HuH-7 (cell line): ENCODE measurements at places on chromosomes 1 and 21.

DNA sequence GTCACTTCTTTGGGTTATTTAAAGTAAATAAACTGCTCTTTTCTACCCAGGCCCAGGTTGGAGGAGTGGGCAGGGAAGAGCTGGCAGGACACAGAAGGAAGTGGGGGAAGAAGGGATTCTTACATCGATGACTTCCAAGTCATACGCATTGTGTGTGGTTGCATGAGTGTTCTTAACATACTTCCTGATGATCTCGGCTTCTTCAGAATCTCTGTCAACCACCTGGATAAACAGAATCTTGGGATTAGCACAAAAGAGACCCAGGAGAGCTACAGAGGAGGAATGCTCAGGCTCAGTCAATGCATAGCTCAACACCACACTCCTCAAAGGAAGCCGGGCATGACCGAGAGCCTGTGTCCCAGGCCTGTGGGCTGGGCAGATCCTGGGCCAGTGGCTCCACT, 42.1 kb downstream of the PARP1 start:
- DNase-seq: no peak

DNA sequence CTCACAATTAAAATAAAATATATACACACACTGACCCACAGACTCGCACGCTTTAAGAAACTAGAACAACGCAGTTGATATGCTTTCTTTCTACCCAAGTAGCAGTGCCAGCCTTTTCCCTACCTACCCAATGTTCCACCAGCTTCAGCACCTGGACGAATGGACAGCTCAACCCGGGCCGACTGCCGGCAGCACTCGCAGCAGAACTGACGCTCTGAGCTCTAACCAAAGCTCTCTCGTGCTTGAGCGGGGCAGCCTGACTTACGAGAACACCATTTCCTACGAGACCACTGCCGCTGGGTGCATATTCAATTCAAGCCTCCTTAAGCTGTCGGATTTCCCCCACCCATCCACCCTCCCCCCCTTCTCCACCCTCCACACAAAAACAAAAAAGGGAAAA, 127.4 kb upstream of the DPYD start:
- DNase-seq: peak; percentile 75

DNA sequence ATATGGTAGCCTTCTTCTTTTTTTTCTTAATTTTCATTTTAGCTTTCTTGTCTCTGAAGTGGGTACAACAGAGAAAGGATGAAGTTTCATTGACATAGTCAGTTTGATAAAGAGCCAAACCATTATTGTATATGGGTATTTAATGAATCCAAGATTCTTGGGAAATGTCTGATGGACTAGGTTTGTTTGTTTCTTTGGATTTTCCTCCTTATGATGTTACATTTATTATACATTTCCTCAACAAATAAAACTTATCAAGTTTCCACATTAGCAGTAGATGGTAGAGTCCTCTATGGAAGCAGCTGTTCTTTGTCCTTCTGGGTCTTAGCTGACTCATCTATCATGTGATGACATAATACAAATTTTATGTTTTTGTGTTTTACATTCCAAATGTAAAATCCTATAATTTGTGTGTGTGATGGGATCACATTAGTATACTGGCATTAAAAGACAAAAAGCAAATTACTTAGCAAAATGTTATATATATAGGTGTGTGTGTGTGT, 6.0 kb downstream of the COL24A1 start:
- DNase-seq: no peak

DNA sequence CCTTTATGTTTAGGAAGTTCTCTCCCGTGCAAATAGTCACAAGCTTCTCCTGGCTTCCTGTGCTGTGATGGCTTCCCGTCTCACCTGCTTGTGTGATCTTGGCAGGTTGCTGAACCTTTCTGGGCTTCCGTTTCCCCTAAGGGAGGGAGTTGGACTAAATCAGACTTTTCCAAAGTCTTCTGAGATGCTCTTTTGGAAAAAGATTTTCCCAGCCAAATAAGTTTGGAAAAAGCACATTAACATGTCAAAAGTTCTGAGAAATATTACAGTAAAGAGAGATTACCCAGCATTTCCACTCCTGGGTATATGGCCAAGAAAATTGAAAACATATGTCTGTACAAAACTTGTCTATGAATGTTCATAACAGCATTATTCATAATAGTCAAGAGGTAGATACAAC, 36.0 kb upstream of the TENT5C start:
- DNase-seq: no peak

GRCh38 chr1:160451119-160451858, 50.9 kb downstream of the VANGL2 start:
- no peak for DNase-seq

GRCh38 chr1:110059133-110059863, 11.2 kb downstream of the ALX3 start:
- no peak for DNase-seq

DNA sequence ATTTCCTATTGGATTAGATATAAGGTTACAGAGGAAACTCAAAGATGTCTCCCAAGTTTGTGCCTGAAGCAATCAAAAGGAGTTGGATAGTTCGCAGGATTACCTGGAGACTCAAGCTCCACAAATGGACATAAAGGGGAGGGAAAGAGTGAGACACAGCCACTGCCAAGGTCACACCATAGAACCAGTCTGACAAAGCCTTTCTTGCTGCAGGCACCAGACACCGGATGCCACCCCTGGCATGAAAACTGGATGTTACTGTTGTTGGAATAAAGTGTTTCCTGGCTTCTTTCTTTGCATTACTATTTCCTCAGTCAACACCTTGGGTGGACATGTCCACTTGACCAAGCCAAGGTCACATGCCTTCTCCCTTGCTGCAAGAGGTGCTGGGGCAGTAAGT, 70.6 kb downstream of the SNRPE start:
- DNase-seq: no peak

- no peak for DNase-seq
Observed at GRCh38 chr1:193697776-193698175, 511.4 kb upstream of the B3GALT2 start.

DNA sequence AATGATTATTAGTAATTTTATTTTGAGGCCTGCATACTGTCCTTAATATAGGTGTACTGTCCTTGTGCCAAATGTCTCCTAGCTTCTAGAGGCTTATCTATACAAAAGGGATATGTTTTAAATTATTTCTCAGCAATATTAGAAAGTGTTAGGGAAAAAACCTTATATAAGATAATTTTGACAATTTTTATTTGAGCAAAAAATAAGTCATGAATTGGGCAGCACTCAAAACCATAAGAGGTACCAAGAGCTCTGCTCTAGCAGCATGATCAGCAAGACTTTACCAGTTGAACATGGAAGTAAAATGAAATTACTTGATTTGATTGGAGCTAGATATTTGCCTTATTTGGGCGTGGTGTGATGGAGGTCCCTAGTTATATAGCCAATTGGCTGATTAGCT, 157.1 kb downstream of the PTBP2 start:
- no peak for DNase-seq

GRCh38 chr1:7623842-7624241, 147.3 kb upstream of the VAMP3 start:
- no peak for DNase-seq
